ENCODE measurements at places on chromosomes 2 and 18. TPM values are rescaled to one million over a fixed set of nuclear protein-coding genes. Genes with fewer than 3 reads are reported as not detected.

DNA sequence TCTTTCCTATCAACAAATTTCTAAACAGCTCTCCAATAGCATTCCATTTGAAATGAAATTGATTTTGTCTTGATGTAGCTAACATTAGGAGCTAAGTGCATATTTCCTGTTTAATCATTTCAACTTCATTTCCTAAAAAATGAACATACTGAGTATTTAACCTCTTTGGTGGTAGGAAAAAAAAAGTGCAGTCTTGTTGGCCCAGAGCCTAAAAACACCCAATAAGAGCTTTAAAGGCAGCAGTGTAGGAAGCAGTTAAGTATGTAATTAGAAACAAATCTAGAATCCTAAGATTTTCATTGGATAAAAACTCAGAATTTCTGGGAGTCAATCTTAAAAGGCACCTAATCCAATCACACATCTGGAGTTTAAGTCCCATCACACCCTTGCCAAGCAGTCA, 71.0 kb upstream of the RBMS1 start:
- DNase-seq = no peak

DNA sequence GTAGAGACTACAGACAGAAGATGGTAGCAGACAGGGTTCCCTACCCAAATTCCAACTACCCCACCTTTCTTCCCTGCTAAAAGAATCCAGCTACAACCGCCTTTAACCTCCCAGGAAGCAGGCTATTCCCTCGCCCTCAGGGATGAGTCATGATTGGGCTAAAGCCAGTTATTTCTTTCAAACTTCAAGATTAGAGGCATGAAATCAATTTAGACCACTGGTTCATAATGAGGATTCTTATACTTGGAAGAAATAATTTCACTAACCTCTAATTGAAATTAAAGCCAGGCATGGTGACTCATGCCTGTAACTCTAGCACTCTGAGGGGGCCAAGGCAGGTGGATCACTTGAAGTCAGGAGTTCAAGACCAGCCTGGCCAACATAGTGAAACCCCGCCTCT, 20.0 kb downstream of the TRIP12 start:
- DNase-seq = no peak

DNA sequence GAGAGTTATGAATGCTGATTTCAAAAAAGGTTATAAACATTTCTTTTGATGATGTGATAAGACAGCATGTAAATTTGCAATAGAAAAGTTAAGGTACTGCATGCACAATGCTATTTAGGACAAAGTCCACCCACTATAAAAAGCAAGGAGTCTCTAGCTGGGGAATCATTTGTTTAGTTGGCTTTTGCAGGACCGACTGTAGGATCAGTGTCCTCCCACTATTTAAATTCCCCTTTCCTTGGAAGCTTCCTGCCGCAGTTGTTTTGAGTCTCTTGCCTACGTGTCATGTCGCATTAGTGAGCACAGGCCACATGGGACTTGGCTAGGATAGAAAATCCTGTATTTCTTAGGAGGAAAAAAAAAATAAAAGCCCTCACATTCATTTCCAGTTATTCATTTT, 13.1 kb downstream of the QPCT start:
- DNase-seq = no peak

GRCh38 chr2:158726911-158727592, 68.1 kb upstream of the DAPL1 start:
- no peak for DNase-seq

- no peak for DNase-seq
These were observed 14.9 kb downstream of the TYW5 start for GRCh38 chr2:199940373-199940772.

- no peak for DNase-seq
These were observed 71.1 kb downstream of the DOCK10 start for GRCh38 chr2:224971214-224971613.

DNA sequence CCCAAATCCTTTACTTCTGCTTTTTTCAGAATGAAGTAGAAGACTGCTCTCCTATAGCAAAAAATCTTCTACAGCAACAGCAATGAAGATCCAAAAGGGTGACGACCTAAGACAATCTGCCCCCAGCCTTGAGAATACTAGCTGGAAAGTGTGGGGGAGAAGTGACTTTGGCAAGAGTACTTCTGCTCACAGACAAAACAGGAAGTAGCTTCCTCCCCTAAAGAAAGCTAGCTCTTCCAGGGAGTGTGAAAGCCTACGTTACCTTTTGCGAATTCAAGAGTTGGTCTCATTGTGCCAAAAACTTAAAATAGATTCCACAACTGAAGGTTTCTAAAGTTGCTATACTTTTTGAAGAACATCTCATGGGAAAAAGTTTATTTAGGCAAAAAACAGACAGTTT, 1069.2 kb upstream of the CHAC2 start:
- DNase-seq = no peak

GRCh38 chr2:25362434-25363145, 20.9 kb upstream of the DNMT3A start:
- DNase-seq = peak; percentile 86

DNA sequence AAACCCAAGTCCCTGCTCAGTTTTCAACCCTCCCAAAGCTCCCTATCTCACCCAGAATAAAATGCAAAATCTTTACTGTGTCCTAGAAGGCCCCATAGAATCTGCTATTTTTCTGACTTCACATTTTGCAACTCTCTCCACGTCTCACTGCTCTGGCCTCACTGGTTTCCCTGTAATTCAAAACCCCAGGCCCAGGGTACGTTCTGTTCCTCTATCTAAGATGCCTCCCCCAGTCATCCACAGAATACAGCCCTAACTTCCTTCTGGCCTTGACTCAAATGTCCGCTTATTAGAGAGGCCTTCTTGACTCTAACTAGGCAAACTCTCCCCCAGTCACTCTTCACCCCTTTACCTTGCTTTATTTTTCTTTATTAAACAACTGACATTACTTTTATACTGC, 42.0 kb downstream of the FAM161A start:
- DNase-seq = no peak

GRCh38 chr2:27264253-27264752, 1.5 kb upstream of the SLC30A3 start:
- DNase-seq = no peak

DNA sequence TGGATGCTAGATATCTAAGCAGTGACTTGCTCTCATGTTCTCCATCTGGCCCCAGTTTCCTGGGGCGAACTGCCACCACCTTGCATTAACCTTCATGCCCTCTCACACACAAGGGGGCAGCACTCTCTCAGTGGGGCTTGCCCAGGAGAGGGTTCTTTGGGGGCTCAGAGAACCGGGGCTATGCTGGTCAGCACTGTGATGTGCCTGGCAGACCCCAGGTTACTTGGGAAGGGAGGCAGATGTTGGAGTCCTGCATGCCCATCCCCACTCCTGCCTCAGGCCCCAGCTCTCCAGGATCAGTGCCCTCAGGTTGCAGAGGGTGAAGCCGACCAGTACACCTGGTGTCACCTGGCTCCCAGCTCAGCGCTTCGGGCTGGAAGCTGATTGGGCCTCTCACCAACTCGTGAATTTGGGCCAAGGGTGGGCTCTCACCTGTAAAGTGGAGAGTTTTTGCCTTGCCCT, 396.2 kb upstream of the HS6ST1 start:
- DNase-seq = peak; percentile 54

DNA sequence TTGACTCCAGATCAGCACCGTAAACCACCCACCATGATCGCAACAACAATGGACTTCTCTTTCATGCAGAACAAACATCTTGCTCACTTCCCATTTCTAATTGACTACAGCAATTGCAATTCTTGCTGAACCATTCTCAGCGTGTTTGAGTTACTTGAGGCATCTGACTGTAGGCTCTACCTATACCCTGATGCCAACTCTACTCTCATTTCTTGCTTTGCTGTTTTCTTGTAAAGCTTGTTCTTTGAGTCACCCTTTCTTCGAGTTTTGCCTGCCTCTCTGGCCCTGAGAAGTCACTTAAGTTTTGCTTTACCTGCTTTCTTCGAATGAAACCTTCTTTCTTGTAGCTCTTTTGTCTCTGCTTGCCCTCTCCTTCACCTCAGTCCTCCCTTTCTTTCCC, 160.5 kb upstream of the RND3 start:
- DNase-seq = no peak

DNA sequence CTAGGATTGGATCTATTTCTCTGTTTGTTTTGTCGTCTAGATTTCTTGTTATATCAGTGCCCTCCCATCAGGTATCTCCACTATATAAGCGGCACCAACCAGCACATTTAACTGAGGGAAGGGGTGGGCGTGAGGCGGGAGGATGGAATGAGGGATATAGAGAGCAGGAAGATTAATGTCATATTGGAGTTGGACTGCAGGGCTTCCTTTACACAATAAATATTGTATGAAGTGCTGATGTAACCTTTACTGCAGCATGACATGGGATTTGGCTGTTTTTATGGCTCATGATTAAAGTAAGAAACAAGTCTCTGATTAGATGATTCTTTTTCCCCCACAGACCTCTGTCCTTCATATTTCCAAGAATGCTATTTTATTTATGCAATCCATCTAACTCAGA, 54.8 kb downstream of the TMEM200C start:
- DNase-seq = no peak

- DNase-seq = no peak
These were observed 88.0 kb downstream of the COMMD1 start for GRCh38 chr2:61993422-61994024.

DNA sequence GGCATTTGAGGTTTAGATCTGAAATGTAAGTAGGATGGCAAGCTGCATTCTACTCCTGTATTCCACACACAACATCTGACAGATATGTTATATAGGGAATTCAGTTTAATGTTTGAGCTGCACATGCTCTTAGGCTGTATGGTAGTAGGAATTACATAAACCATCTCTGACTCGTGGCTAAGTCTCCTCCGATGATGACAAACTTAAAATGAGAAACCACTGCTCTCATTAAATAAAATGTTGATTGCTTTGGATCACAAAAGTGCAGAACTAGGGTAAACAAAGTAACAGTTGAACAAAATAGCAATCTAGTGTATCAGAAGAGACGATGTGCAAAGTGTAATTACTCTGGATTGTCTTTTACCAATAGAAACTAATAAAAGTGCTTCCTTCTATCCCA, 50.1 kb upstream of the WDR75 start:
- DNase-seq = no peak

GRCh38 chr2:203951366-203951902, 14.9 kb downstream of the ICOS start:
- no peak for DNase-seq

DNA sequence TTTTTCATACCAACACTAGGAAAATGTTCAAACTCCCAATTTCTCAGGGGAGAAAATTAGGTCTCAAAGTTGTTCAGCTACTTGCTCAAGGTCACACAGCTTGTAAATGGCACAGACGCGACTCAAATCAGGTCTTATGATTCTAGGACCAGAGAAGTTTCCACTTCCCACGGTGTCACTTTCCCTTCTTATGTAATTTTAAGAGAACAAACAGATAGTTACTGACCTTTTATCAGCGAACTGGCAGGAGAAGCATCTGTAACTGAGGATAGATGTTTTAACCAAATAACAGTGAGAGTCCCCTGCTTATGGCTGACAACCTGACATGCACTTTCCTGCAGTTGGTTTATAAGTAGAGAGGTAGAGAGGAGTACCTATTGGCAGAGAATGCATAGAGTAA, 2.1 kb upstream of the KCNJ3 start:
- DNase-seq = no peak

DNA sequence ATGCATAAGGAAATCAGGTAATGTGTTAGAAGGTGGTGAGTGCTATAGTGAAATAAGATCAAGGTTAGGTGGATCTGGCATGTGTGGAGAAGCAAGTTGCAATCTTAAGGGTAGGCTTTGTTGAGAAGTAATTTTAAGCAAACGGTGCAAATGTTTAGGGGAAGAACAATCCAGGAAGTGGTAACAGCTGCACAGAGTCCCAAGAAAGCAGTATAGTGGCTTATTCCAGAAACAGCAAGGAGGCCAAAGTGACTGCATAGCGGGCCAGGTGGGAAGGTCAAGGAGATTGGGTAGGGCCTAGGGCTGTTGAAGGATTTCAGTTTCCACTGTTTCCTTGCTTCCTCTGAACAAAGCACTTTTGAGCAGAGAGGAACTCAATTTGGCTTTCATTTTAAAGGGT, 30.0 kb upstream of the RAB1A start:
- DNase-seq = no peak

DNA sequence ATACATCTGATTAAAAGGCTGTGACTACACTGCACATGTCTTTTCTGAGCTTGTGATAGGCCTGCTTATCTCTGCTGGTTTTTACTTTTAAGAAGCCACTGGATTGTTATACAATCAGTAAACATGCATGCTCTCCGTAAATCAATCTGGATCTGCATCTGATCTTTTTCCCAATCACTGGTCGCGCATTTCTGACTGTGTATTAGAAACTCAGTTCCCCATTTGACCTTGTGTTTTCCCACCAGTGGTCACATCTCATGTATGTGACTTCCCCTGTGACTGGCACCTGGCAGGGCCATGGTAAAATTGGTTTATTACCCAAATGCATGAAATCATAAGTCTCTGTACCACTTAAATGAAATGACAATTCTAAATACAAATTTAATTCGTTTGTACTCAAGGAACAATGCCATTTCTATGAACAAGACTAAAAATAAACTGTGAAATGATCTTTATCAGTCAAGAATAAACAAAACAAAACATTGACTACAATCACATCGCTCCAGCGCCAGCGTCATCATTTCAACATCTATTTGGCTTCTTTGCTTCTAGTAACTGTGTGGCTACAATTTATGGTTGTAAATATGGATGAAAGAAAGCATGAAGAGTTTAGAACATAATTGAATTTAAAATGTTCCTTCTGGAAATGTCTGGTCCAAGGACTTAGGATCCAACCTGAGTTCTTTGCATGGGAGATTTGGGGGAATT, 396.6 kb upstream of the TRIB2 start:
- no peak for DNase-seq

DNA sequence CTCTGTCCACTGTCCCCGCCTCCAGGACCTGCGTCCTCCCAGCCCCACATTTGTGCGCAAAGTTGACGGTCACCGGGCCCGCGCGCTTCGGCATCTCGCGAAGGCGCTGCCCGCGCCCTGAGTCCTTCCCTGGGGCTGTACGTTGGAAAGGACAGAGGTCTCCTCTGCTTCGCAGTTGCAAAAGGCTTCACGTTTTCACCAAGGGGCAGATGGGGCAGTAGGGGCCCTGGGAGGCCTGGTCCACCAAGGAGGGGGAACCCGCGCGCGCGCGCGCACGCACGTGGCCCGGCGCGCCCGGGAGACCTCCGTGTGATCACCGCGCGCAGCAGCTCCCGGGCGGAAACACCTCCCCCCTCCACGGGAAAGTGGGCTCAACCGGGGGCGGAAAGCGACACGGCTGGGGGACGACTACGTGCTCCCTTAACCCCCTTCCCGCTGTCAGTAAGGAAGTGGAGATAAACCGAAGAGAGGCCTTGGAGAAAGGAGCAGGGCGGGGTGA, 21.9 kb downstream of the TEX44 start:
- no peak for DNase-seq

SMPD4 gene
- total RNA-seq = 22.5 TPM

FSHR gene
- not detected for total RNA-seq

ASXL3 gene
- 6.1 TPM for total RNA-seq

CYBRD1 gene
- 39.7 TPM for total RNA-seq

PID1 gene
- 4.3 TPM for total RNA-seq

ITPRIPL1 gene
- 0.83 TPM for total RNA-seq

QPCT gene
- total RNA-seq = 5.2 TPM

NFU1 gene
- total RNA-seq = 90.3 TPM
